Upper lobe of left lung (tissue), 6 donors: ENCODE measurements at places on chromosomes 6 and 20.

GRCh38 chr6:166556863-166557322 is 29.6 kb downstream of the RAMACL start:
- peak; percentile 97 for DNase-seq

DNA sequence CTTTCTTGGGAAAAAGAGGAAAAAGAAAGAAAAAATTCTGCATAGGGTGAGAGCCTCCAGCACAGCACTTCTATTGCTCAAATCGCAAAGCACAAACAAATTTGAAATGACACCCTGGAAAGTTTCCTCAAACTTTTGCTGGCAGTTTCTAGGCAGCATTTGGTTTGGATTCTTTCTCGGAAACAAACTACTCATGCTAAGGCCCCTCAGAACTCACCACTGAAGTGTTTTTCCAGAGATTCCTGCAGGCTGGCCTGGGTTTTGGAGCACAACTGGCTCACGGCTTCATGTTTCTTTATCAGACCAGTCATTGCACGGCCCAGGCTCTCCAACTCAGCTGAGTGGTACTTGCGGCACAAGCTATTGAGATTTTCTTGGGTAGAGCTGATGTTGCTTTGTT is 237.8 kb downstream of the SYNE1 start:
- DNase-seq, result peak; percentile 78

DNA sequence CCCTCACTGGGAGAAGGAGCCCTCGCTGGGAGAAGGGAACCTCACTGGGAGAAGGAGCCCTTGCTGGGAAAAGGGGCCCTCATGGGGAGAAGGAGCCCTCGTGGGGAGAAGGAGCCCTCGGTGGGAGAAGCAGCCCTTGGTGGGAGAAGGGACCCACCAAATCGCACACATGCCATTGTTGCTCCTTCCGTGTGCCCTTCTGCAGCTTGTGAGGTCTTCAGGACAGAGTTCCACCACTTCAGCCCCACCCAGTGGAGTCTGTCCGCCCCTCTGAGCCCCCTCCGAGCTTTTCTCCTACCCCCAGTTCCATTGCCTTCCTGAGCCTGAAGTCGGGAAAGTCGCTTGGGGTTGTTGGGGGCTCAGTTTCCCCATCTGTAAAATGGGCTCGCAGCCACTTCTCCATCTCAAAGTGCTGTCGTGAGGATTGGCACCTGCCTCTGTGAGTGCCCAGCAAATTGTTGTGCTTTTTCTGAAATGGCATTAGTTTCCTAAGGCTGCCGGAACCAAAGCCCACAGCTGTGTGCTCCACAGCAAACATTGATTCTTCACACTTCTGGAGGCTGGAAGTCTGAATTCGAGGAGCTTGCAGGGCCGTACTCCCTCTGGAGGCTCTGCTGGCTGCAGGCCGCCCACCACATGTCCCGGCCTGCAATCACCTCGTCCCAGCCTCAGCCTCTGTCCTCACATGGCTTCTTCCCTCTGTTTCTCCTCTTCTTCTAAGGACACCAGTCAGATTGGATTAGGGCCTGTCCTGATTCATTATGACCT is 124.7 kb upstream of the PMEPA1 start:
- DNase-seq, result peak; percentile 9

DNA sequence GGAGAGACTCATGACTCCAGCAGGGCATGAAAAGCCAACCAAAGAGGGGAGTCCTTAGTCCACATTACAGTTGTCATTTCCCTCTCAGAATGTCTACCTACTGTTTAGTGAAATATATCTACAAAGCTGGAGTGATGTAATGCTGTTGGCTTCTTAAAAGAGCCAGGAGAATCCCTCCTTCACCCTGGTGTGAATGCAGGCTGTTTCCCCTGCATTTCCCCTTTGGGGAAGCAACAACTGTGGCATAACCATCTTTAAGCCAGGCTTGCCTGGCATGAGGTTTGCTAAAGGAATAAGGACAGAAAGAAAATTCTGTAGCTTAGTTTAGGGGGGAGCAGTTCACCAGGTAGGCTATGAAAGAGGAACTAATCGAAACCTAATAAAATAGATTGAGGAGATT is 129.5 kb downstream of the CRYBG1 start:
- no peak for DNase-seq

DNA sequence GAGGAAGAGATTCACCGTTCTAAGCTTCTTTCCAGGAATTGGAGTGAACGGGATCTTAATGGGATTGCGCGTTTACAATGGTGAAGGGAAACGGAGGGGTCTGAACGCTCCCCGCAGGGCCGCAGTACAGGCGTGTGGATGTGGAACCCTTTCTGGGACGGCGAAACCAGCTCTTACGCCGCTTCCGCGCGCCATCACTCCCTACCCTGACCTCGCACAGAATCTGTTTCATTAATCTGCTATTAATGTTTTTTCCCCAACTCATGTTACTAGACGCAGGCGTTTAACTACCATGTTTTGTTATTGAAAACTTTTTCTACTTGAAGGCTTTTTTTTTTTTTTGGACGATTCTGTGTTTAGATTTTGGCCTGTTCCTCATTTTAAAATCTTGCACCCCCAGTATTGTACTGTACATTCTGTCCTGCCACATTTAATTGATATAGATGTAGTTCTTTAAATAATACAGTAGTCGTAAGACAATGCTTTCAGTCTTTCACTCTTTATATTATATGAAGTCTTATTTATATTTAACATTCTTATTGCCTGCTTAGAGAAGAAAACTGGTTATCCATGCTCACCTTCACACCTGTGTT is 696 bp upstream of the SUPT3H start:
- DNase-seq, result peak; percentile 52

GRCh38 chr20:47027042-47027441 is 132.4 kb downstream of the EYA2 start:
- DNase-seq, result no peak
